ENCODE measurements at places on chromosomes 1 and 21.

DNA sequence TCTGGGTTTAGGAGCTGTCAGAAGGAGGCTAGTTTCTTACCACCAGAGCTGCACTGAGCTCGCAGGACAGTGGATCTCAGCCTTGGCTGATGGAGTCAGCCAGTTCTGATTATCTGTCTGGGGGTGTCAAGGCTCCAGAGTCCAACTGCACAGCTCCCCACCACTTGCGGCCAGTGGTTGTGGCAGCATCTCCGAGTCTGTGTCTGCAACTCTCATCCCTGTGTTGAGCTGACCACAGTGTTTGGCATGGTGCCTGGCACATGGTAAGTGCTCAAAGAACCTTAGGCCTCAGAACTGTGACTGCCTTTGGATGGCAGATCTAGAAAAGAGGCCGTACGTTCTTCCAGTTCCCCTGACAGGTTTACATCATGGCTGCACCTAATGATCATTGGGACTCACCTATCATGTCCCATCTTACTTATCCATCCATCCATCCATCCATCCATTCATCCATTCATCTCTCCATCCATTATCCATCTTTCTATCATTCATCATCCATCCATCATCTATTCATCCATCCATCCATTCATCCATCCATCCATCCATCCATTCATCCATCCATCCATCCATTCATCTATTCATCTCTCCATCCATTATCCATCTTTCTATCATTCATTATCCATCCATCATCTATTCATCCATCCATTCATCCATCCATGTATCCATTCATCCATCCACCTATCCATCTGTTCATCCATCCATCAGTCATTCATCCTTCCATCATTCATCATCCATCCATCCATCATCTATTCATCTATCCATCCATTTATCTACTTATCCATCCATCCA lies 114.5 kb downstream of the CRYAA start:
- DNase-seq, result no peak

GRCh38 chr1:67211589-67212563 lies 45.6 kb downstream of the IL23R start:
- DNase-seq, result peak; percentile 39

DNA sequence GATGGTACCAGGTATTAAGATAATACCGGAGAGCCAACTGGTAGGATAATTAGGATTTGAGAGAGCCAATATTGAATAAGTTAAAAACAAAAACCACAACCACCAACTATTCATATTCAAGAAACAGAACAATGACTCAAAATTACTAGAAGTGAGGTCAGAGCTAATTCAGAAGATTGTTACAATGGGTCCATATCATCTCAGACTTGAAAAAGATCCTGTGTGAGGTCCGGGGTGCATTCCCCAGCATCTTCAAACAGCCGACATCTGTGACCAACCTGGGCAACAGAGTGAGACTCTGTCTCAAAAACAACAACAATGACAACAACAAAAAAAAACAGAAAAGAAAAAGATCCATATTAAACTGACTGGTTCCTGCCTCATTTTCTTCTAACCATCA lies 18.6 kb downstream of the AK2 start:
- DNase-seq, result no peak

DNA sequence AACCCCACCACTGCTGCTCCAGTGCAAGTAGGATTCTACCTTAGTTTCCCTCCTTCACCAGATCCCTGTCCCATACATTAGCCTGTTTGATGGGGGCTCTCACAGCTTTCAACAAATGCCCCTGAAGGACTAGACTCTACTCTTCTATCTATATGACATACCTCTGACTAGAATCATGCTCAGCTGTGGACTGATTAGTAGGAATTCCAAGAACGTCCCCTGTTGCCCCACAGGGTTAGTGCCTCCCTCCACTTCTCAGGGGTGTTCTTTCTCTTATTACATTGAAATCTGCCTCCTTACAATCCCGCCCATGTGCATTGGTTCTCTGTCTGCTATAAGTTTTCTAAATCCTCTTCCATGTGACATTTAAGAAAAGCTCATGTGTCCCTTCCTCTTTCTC lies 375.9 kb upstream of the DUSP10 start:
- no peak for DNase-seq

DNA sequence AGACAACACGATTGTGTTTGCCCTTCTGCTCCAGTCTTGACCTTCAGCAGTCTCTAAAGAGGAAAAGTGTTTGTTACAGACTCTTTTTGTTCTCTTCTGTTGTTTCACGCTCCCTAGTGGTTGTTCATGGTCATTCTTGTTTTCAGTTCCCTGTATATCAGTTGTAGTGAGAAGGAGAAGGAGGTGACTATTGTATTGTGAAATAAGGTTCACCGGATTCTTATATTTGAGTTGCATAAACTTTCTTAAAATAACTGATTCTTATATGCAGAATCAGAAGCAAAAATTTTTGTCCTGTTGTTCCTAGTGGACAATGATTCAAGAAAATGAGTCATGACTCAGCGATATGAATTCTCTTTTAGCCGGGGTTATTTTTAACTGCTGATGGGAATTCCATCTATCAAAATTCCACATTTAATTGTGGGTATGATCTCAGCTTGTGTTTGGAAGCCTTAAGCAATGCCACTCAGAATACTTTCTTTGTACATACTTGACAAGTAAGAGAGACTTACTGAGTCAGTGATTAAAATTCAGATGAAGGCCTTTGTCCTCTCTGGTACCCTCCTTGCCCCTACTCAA lies 152.2 kb downstream of the CLEC20A start:
- DNase-seq, result peak; percentile 81

DNA sequence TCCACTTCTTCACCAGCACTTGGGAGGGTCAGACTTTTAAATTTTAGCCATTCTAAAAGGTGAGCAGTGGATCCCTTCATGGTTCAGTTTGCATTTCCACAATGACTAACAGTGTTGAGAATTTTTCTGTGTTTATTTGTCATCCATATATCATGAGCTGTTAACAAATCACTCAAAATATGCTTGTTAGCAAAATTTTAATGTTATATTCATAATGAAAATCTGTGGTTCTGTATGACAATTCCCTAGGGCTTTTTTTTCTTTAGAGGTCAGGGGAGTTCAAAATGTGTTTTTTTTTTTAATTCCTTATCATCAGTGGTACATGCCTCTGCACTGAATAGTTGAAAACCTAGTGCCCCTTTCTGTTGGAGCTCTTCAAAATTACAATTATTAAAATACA lies 682.2 kb upstream of the ADGRL2 start:
- no peak for DNase-seq

- no peak for DNase-seq
These were observed 248.2 kb upstream of the SGIP1 start for GRCh38 chr1:66285618-66286270.

- no peak for DNase-seq
These were observed 134.0 kb upstream of the DPYD start for GRCh38 chr1:98054786-98055185.
